Activated CD4-positive, alpha-beta T cell treated with anti-CD3 and anti-CD28 coated beads for 4 hours (primary cell): ENCODE measurements at places on chromosomes 12 and 14.
A peak's percentile ranks its signal among the peaks of the same experiment; 100 is the strongest.

GRCh38 chr12:6914246-6914946, at the start of gene ENO2:
ENO2 (plus strand) TSS chr12:6914580; CDS start chr12:6915833, 1,253 bp downstream.
- peak; percentile 86 for DNase-seq

GRCh38 chr12:50953047-50953446, 703 bp downstream of the HIGD1C start:
- no peak for DNase-seq

- DNase-seq, result no peak
Measured at GRCh38 chr14:95903616-95904107, 27.0 kb downstream of the TUNAR start.

- no peak for DNase-seq
Measured at GRCh38 chr14:81127785-81128184, 93.0 kb downstream of the GTF2A1 start.

DNA sequence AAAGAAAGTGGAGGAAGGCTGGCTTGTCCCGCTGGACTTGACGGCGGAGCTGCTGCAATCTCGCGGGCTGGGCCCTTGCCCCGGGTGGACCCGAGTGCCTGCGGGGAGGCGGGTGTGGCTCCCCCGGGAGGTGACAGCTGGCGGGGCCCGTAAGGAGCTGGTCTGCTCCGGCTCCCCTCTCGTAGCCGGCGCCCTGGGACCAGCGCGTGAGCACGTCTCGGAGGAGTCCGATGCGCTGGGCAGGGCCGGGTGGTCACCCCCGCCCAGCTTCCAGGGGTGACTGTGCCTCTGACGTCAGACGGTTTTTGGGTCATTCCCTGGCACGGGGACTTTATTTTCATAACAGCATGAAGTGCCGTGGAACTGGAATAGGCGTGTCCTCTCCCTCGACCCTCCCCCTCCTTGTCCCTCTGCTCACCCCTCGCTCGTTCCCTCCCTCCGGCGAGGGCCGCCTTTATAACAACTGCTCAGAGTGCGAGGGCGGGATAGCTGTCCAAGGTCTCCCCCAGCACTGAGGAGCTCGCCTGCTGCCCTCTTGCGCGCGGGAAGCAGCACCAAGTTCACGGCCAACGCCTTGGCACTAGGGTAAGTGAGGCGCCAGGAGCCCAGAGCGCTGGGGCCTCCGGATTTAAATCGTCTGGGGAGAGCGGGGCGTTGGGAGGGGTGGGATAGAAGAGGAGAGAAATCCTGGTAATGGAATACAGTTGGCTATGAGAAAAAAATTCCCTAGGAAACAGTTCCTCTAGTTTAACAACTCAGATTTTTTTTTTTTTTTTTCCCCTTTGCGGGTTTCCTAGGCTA, at the start of gene GPRC5A:
Gene GPRC5A, plus strand, starts transcription at position 483 of the 801 bp plus-strand sequence. CDS start 16,688 bp downstream, outside the sequence.
- DNase-seq, result peak; percentile 9

DNA sequence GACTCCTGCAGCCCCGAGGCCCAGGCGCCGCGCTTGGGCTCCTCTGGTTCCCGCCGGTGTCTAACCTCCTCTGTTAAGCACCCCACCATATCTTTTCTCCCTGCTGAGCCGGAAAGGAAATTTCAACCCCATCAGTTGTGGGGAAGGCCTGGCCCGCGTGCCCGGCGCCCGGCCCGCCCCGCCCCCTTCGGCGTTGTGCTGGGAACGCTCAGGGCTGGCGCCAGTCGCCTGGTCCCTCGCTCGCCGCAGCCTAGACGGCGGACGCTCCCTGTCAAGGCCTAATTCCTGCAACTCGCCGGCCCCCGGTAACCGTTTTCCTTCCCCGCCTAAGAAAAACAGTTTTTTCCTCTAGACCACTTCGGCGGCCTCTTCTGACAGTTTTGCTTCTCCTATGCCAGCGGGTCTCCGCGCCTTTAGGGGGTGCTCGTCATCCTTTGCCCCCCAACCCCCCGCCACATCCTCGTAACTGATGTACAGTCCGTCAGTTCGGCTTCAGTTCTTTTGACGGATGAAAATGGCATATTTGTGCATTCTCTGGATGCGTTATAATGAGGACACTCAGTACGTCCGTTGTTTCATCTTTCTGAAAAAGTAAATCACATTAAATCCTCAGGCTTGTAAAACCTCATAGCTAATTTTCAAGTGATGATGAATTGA, 506 bp upstream of the NAP1L1 start:
- DNase-seq, result no peak

- DNase-seq, result no peak
Measured at GRCh38 chr14:74583689-74584434, 28.2 kb downstream of the LTBP2 start.

GRCh38 chr14:25017562-25017961, 32.4 kb downstream of the STXBP6 start:
- DNase-seq, result no peak

DNA sequence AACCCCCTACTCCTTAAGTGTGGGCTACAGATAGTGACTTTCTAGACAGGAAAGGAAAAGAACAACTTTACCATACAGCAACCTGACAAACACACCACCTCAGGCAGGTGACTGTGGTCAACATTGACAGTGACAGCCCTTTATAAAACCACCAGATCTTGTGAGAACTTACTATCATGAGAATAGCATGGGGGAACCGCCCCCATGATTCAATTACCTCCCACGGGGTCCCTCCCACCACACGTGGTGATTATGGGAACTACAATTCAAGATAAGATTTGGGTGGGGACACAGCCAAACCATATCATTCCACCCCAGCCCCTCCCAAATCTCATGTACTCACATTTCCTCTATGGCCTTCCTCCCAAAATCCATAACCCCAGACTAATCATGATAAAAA, 16.3 kb downstream of the OR10P1 start:
- peak; percentile 12 for DNase-seq

DNA sequence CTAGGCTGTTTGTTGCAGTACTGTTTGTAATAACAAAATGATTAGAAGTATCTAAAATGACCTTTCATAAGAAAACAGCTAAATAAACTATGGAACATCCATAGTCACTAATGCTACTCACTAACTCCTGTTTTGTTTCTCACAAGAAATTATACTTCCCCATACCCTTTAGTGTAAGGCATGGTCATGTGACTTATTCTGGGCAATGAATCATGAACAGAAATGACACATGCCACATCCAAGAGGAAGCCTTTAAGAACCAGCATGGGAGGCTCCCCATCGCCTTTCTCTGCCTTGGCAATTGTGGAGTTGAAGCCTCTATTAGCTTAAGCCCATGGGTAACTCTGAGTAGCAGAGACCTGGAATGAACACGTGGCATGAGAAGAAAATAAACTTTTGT, 49.3 kb downstream of the KSR2 start:
- DNase-seq, result no peak

GRCh38 chr14:76936483-76936882, 92.0 kb downstream of the IRF2BPL start:
- no peak for DNase-seq

DNA sequence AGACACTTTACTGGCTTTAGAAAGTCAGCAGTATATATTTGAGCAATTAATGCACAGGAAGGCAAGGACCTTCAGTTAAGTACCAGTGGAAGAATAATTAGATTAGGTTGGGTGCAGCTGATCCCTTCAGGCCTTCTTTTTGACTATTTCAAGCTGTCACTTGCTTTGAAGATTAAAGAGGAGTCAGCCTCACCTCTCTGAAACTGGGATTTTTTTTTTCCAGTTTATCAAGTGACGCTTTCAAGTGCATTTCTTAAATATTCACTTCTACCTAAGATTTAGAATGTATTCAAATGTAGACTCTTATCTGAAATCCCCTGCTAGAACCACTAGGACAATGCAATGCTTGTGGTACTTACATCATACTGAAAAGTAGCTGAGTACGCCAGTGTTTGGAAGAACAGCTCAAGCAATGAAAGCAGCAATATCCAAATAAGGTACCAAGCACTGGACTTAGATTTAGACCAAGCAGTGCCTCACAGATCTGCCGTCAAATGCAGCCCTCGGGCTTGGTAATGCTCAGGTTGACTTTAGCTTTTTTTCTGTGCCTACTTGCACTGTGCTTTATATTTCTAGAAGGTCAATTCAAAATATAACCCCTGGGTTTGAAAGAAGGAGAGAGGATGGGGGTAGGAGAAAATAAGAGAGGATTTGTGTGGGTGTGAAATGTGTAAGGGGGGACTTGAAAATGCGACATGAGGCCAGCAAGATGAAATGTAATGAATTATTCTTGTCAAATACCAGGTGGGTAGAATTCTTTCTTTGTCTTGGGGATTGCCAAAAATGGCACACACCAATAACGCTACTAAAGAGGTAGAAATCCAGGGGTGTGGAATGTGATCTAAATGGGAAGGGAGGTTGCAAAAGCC, 3.7 kb upstream of the FERMT2 start:
- no peak for DNase-seq

GRCh38 chr14:76194327-76194726, 42.6 kb downstream of the GPATCH2L start:
- DNase-seq, result no peak

DNA sequence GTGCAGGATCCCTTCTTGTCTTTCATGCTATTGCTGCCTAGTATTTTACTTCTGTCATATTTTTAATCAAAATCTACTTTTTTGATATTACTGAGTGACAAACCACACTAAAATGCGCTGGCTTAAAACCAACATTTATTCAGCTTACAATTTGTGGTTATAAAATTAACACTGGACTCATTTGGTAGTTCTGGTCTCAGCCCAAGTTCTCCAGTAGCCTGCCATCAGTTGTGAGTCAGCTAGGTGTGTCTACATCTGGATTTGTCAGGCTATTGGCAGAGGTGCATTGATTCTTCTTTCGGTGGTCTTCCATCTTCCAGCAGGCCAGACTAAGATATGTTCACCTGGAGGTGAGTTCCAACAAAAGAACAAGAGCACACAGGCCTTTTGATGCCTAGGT, 765.1 kb upstream of the FBXO33 start:
- DNase-seq, result no peak

- DNase-seq, result no peak
Measured at GRCh38 chr14:26765301-26765700, 167.5 kb upstream of the NOVA1 start.

DNA sequence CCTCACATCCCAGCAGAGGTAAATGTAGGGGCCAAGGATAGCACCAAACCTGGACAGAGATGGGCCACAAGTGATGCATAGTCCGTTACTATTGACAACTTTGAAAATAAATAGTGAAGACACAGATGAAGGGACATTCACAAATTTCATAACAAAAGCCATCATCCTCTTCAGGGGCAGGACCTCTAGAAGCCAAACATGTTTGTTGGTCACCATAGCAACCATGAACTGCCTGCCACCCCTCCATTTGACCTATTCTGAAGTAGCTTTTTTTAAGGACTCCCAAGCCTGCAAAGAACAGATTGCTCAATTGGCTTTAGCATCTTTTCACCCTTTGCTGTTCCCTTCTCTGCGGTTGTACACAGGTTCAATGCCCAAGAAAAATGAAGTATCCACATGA, 35.7 kb upstream of the MDM1 start:
- no peak for DNase-seq

DNA sequence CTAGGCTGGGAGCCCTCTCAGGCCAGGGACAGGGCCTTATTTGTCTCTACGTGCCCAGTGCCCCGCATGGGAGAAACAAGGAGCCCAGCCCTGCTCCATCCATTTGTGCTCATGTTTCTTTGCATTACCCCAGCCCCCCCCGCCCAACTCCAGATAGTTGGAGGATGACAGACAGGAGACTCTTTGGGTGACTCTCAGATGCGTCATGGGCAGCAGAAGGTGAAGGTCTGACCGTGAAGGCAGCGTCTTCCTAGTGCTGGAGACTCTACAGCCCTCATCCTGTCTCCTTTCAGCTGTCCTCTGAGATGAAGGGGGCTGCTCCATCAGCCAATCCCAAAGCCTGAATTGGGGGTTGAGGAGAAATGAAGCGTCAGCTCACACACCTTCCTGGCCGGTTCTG, 283 bp upstream of the PSMB11 start:
- DNase-seq, result no peak

- DNase-seq, result no peak
Measured at GRCh38 chr12:46177837-46178608, 90.8 kb downstream of the SLC38A1 start.

DNA sequence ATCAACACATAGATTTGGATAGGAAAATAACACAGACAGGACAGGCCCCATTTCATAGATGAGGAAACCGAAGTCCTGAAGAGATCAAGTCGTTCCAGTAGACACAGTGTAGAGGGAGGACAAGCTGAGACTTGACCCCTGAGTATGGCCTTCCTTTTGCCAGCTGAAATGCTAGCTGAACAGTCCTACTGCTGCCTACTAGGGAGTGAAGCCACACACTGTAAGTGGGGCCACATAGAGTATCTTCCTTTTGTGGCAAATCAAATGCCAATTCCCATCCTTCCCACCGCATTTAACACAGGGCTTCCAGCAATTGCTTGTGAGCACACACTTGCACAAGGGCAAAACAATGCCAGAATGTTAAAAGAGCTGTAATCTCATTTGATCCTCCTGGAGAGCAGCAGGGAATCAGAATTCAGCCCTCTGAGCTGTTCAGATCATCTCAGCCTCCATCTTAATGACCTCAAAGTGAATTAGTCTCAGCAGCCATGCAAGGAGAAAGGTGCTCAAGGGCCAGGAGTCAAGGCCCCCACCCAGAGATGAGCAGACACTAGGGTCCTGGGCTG, 380.5 kb downstream of the EMP1 start:
- DNase-seq, result no peak

DNA sequence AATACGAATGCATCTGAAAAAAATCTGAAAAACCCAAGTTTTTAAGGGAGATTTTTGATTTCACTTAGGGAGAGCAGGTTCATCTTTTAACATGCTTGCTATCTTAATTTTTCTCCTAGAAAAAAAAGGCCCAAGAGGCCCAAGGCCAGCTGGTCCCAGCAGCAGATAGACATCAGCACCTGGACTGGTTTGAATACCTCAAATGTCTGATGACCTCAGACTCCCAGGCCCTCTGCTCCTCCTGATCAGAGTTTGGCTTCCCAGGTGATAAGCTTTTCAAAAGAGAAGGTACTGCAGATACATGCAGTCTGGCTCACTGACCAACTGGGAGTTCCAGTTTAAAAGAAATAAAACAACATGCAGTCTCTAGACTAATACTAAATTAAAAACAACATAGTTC, 82.6 kb downstream of the C2CD5 start:
- no peak for DNase-seq

DNA sequence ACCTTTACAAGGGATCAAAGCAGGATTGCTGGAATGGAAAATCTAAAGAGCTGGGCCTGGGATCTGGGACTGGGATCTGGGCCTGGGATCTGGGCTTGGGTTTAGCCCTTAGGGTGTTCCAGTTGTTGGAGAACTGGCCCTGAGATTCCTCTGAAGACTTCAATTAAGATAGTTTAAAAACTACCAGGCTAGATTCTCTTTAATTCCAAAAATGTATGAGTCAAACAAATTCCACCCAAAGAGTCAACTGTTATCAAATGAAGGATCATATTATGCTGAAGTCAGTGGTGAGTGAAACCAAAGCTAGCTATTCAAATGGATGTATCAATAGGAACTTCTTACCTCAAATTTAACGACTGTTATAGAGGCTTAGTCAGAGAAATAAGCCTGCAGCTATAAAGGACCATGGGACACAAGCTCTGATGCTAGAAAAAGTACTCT, 40.5 kb downstream of the LIMA1 start:
- DNase-seq, result no peak

DNA sequence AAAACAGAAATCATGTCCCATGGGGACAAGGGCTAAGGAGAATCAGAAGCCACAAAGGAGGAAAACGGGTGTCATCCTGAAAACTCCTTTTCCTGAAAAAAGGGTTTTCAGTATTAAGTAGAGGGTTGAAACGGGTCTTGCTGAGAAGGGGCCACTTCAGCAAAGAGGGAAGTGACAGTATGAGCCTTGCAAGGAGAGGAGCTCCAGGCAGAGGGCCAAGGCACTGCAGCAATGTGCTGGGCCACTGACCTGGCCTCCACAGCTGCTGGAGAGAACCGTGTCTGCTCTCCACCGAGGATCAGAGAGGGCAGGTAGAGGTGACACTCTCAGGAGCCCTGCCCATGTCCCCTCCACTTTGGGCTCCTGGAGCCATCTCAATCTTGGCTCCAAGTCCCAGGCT, 103.3 kb downstream of the NCOR2 start:
- DNase-seq, result no peak
